NCI-H524 treated with DMSO at 0.1 percent for 48 hours (cell line): ENCODE measurements at places on chromosomes 6 and 20.

DNA sequence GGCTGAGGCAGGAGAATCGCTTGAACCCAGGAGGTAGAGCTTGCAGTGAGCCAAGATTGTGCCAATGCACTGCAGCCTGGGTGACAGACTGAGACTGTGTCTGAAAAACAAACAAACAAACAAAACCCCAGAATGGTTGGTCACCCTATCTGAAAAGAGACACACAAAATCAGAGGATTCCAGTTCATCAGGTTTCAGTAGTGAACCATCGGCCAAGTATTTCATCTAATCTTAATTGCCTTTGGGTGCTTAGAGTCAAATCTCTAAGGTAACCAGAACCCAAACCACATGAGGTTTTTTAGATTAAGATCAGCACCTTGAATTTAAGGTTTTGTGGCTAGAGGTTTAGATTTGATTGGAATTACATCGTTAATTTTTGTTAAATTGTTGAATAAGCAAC lies 8.3 kb upstream of the ZBTB2 start:
- no peak for DNase-seq

- no peak for DNase-seq
Measured at GRCh38 chr20:32439132-32439829, 81.2 kb downstream of the ASXL1 start.

DNA sequence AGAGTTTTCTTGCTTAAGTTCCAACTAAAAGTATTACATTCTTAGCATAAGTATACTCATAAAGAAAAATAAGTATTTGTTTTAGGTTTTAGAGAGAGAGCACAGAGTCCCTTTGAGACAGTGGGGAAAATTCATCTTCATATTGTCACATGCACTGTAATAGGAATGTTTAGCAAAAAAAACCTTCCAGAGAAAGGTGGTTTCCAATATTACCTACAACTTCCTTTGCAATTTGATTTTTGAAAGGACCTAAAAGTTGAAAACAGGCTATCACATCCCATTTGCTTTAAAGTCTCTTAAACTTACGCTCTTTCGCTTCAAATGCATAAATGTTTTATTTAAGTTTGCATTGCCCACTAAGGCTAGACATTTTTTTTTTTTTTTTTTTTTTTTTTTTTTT lies 86.4 kb downstream of the OPRM1 start:
- DNase-seq: no peak

- no peak for DNase-seq
Measured at GRCh38 chr20:57698116-57698866, 11.5 kb downstream of the PMEPA1 start.

GRCh38 chr6:52786249-52786956 lies 17.2 kb downstream of the GSTA1 start:
- DNase-seq: no peak

DNA sequence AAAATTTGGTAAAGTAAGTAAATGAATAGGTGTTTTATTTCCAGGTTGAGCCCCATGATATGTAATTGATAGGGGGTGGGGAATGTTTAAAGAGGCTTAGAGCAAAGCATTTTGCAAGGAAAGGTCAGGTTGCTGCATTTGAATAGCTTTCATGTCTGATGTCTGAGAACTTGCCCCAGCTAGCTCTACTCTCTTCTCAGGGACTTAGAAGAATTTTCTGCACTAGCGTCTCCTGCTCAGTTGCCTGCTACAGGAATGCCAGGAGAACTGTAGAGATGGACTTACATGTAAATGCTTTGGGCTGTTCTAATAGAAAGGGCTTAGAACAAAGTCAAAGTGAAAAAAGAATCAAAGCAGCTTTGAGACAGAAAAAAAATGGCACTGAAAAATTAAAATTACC lies 35.5 kb downstream of the TRMT6 start:
- no peak for DNase-seq

DNA sequence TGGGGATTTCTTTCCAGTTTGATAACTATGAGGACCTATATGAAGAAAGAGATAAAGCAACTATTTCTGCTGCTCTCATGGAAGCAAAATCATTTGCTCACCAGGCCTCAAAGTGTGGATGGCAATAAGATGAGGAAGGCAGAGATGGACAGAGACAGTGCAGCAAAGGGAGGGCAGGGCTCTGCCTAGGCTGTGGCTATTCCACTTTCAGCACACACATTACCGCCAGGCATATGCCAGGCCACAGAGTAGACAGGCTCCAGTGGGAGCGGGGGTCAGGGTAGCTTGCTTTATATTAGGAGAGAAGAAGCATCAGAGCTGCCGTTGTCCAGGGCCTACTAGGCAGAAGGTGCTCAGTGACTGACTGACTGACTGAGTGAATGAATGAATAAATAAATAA lies 40.9 kb downstream of the BCL2L1 start:
- DNase-seq: no peak

DNA sequence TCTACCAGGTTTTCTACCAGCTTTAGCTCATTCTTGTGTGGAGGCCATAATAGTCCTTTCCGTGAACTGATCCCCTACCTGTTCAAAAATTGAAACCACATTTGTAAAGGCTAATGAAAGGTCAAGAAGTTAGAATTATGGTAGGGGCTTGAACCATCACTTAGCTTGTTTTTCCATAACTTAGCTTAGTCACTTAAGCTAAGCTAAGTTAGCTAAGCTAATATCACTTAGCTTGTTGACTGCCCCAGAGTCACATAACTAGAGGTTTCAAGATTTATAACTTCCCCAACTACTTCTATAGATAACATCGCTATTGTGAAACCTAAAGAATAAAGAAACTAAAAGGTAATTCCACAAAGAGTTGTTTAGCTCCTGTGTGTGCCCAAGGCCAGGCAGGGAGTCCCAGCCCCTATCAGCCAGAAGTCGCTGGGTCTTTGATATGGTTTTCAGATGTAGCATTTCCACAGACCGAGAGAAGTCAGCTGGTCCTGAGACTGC lies 131.8 kb downstream of the VEGFA start:
- no peak for DNase-seq

DNA sequence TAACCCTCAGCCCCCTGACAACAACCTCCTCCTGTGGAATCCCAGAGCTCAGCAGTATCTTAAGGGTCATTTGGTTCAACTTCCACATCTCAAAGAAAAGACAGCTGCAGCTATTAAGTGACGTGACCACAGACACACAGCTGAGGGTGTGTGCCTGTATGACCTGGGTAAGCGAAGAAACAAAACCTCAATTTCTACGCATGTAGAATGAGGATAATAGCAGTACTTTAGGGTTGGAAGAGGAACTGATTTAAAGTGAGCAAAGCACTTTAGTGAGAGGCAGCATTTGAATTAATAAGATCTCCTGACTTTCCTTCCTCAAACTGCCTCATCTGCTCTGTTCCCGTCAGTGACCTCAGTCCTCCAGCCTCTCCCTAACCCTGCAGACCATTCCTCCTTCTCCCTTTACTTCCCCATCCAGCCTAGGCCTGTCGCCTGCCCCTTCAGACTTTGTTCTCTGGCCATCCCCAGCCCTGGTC lies 6.8 kb upstream of the ARMC2 start:
- DNase-seq: no peak

GRCh38 chr6:167121335-167121841 lies 1.5 kb upstream of the CCR6 start:
- DNase-seq: no peak

DNA sequence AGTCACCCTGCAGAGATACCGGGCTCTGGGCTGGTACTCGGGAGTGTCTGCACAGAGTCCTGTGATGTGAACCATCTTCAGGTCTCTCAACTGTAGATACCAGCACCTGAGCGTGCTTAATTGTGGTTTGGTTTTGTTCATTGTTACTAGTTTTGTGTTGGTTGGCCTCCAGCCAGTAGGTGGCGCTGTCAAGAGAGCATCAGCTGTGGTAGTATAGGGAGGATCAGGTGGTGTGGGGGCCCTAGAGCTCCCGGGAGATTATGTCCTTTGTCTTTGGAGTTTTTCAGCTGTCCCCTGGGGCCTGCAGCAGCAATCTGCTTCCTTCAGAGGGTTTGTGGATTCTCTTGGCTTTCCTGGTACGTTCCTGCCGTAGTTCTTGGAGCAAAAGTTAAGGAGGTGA lies 67.9 kb downstream of the CDYL start:
- DNase-seq: no peak

DNA sequence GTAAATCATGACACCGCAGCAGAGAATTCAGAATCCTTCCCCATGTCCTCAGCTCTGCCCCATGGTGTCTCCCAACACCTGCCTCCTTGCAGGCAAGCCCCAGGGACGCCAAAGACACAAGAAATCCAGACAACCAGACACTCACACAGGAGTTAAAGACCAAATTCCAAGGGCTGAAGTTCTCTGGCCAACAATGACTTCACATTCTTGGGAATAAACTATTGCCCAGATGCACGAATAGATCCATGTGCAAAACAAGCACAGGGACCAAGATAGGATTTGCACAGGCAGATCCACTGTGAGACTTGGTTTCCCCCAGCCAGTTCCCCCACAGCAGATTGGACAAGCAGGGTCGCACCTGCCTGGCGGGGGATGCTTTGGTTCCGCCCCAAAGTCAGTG lies 246.7 kb downstream of the SOD2 start:
- DNase-seq: no peak

- DNase-seq: no peak
Measured at GRCh38 chr6:31009731-31010130, 543 bp upstream of the MUC22 start.

GRCh38 chr6:75893776-75894152 lies 144.7 kb downstream of the MYO6 start:
- DNase-seq: no peak

DNA sequence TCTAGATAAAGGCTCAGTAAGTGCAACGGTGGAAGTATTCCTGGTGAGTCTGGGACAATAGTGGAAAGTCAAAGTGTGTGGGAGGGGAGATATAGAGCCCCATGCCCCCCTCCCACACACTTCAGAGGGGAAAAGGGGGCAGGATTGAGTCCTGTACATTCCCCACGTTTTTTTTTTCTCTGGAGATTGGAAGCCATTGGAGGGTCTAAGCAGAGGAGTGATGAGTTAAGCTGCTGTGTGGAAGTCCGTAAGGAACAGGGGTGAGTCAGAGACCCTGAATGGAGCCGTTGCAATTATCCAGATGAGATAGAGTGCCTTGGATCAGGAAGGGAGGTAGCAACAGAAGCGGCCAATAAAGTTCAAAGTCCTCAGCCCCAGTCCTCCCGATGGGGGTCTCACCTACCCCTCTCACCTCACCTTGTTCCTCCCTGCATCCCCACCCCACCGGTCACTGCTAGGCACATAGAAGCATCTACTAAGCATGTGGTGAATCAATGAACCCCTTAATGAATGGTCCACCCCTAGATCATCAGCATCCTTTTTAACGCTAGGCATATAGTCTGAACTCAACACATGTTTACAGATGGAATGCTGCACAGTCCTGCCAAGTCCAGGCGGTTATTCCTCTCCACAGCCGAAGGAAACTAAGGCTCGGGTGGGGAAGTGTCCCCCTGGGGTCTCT lies 662 bp upstream of the SLC9A8 start:
- DNase-seq: no peak

DNA sequence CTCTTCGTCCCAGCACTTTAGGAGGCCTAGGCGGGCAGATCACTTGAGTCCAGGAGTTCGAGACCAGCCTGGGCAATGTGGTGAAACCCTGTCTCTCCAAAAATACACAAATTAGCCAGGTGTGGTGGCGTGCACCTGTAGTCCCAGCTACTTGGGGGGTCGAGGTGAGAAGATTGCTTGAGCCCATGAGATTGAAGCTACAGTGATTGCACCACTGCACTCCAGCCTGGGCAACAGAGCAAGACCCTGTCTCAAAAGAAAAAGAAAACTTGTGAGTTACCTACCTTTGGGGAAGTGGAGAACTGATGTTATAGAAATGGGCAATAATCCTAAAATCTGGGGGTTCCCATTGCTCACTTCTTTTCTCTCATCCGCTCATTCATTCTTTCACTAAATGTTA lies 58.0 kb downstream of the E2F3 start:
- no peak for DNase-seq

DNA sequence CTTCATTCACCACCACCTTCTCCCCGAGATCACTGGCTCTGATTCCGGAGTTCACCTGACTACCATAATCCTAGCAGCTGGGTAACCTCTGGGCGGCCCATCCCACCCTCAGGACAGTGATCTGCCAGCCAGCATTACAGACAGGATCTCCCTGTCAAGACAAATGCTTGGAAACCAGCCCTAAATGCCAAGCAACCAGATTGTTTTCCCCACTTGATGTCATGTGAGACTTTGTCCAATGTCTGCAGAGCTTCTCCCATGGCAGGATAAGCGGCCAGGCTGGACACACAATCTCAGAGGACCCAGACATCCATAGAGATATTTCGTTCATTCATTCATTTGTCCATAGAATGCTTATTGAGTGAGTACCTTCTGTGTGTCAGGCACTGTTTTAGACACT lies 32.5 kb downstream of the PDYN start:
- DNase-seq: no peak

GRCh38 chr6:57183336-57183735 lies 11.2 kb downstream of the BAG2 start:
- DNase-seq: no peak

GRCh38 chr20:10741060-10741459 lies 67.3 kb upstream of the JAG1 start:
- DNase-seq: no peak

DNA sequence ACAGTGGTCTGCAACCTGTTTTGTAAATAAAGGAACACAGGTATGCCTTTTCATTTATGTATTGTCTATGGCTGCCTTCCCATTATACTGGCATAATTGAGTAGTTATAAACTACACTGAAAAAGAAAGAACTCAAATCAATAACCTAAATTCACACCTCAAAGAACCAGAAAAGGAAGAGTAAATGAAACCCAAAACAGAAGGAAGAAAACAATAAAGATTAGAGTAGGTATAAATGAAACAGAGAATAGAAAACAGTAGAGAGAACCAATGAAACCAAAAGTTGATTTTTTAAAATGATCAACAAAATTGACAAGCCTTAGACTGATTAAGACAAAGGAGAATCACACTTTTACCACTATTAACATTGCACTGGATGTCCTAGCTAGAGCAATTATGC lies 34.7 kb downstream of the FAM184A start:
- no peak for DNase-seq

- peak; percentile 9 for DNase-seq
Measured at GRCh38 chr6:119493980-119494379, 144.4 kb upstream of the MAN1A1 start.

DNA sequence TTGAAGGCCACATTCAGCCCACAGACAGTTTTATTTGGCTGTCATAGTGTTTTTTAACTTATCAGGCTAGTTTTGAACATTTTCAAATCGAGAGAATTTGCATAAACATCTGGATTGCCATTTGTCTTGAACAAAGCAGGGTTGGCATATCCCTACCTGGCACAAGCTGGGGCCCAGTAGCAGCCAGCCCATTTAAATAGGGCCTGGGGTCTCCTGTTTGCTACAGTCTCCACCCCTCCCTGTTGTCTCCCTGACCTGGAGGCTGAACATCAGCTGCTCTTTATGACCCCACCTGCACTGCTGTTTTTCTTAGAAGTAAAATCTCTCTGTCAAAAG lies 10.5 kb downstream of the BCAS4 start:
- no peak for DNase-seq

- no peak for DNase-seq
Measured at GRCh38 chr20:2706688-2707352, 14.2 kb downstream of the EBF4 start.

DNA sequence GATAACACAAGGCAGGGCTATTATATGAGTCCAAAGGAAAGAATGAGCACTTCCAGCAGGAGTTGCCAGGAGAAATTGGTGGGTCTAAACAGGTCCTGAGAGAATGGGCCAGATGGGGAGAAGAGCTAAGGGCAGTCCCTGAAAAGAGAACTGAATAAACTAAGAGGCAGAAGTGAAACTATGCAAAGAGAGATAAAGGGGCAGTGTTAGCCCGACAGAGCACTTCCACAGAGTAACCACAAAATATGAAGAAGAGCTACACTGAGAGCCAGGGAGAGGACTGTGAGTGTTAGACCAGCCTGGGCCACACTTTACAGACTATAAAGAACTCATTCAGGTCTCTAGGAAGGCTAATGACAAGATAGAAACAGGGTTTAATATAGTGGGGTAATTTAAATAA lies 43.8 kb downstream of the RALGAPA2 start:
- DNase-seq: no peak
